A172 (cell line): ENCODE measurements at places on chromosomes 6 and 20. TPM values are rescaled to one million over a fixed set of nuclear protein-coding genes. Genes with fewer than 3 reads are reported as not detected.

GRCh38 chr6:10521104-10521808 lies at the start of gene GCNT2:
Gene GCNT2 (plus strand): TSS chr6:10521351. CDS start chr6:10528912, 7,561 bp downstream.
- peak; percentile 16 for DNase-seq

DNA sequence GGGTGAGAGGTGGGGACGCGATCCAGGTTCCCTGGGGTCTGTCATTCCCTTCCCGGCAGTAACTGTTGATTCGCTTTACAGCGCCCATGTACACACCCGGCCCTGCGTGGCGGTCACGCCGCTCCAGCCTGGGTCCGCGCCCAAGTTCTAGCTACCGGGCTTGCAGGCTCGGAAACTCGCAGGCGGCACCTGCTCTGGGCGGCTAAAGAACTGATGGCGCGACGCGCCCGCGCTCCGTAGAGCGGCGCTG lies 1.4 kb upstream of the POU3F2 start:
- DNase-seq = no peak

DNA sequence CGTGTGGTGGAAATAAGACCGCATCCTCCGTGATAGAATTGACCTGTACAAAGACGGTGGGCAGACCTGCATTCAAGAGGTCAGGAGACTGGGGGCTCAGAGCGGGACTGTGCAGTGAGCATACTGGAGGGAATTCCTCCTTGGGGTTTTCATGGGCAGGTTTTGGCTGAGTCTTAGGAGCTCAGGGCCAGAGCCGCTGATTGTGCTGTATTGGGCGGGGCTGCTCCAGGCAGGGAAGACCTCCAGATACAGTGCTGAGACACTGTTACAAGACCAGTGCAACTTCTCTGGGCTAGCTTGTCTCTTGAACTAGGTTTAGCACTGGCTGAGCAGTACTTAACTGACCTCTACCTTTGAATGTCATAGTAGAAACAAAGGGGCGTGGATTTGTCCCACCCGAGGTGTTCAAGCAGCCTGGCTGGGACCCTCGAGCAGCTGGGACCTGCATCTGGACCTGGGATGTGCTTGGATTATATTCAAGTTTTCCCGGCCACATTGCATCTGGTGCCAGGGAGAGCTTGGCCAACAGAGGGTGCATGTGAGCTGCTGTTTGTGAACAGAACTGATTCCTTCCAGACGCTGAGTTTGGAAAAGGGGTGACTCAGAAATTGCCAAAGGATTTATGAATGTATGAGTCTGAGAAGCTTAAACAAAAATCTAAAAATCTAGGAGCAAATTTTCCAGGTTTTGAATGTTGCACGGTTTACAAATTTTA lies 33.4 kb upstream of the SLC22A1 start:
- peak; percentile 61 for DNase-seq

The DLK2 gene
- total RNA-seq = 0.81 and 3.0 TPM in 2 replicates

The CST5 gene
- total RNA-seq = not detected in 2 replicates

- peak; percentile 95 for DNase-seq
Measured at GRCh38 chr6:139764498-139764986, 390.1 kb upstream of the CITED2 start.
